Erythroblast (primary cell): ENCODE measurements at places on chromosomes 13 and 19.

GRCh38 chr19:3760871-3761361, 576 bp downstream of the APBA3 start:
- no peak for DNase-seq

- no peak for DNase-seq
These were observed 7.6 kb downstream of the RDH8 start for GRCh38 chr19:10020851-10021250.

- no peak for DNase-seq
These were observed 155.6 kb downstream of the NUFIP1 start for GRCh38 chr13:44833626-44834025.

GRCh38 chr13:80215368-80215767, 125.6 kb downstream of the SPRY2 start:
- no peak for DNase-seq

DNA sequence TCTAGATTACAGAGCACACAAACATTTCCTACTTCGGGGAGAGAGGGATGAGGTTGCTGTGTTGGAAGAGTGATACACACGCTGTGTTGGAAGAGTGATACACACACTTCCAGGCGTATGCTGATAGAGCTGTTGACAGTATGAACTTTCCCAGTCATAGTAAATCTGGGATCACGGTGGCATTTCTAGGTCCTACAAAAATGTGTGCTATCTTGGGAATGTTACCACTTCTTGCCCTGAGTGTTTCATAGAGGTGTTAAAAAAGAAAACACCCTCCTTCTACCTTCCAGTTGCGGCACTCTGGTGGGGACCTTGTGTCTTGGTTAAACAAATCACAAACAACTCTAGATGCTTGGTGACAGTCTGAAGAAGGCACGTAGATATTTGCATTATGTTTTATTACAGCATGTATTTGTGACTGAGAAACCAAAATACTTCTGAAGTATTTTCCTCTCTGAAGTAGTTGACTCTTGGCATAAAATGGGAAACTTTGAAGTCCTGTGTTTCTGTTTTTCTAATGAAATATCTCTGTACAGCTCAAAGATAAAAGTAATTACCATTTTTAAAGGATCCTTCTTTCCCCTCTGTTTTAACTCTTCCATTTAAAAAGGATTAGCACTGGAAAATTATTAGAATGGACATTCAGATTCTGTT, 52.5 kb downstream of the ARHGAP35 start:
- DNase-seq, result no peak

- DNase-seq, result no peak
These were observed 3.4 kb upstream of the FFAR3 start for GRCh38 chr19:35354898-35355297.

GRCh38 chr19:32814624-32815023, 54.9 kb downstream of the SLC7A9 start:
- DNase-seq, result no peak

GRCh38 chr19:3058009-3058820, 4.1 kb downstream of the TLE5 start:
- DNase-seq, result no peak

DNA sequence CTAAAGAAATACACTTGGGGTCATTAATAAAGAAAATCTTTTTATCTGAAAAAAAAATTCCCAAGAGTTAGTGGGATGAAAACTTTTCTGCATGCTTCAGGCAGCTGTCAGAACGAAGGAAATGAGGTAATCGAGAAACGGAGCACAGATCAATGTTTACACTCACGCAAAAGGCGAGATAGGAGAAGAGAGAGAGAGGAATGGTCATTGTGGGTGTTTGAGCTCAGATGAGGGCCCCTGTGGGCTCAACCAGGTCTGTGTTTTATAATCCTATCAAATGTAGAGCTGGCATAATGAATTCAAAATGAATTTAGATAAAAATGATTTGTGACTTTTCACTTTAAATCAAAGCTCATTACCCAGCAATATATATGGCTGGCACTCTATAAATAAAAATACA, 6.3 kb upstream of the RXFP2 start:
- no peak for DNase-seq

- no peak for DNase-seq
These were observed 93.4 kb upstream of the CACNA1A start for GRCh38 chr19:13599681-13600080.

DNA sequence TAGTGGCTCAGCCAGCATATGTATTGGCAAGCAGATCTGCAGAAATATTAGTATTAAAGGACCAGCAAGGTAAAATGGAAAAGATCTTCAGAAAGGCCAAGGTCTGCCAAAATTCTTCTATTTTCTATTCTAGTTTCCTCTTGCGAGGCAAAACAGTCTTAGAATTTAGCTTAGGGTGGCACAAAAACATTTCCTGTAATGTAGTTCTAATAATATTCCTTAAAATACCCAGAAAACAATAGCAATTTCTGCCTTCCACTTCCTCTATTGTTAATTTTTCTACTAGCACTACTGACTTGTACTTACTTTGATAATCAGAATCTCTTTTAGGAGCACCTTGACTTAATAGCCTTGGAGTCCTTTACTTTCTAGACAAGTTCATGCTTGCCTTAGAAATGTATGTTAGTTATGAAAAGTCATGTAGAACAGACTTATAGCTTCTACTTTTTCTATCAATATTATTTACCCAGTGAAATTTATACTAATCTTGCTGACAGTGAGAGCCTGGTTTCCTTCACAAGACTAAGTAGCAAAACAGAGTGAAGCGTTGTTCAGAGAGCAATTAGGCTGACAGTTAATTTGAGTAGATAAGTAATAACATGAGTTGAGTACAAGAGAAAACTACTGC, 23.9 kb upstream of the LPAR6 start:
- no peak for DNase-seq

- DNase-seq, result no peak
These were observed 97.1 kb downstream of the SIPA1L3 start for GRCh38 chr19:38004186-38004520.

GRCh38 chr13:110322126-110322827, 15.2 kb downstream of the COL4A2 start:
- DNase-seq, result no peak

GRCh38 chr19:14542711-14543328, 13.4 kb downstream of the TECR start:
- DNase-seq, result peak; percentile 46

DNA sequence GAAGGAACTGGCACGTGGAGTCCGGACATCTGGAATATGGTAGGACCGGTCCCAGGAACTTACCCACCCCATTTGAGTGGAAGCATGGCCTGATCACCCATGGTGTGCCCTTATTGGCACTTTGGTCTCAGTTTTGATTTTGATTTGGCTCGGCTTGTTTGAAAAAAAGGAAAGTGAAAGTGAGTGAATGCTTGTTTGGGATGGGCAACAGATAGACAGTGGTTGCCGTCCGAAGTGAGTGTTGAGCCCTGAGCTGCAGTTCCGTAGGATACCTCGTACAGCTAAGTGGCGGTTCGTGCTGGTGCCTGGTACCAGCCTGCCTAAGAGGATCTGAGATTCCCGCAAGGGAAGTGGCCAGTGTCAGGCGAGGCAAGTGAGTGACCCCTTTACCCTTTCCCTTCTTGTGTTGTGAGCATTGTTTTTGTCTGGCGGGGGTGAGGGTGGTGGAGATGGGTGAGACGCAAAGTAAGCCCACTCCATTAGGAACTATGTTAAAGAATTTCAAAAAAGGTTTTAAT, 605.8 kb downstream of the UQCRFS1 start:
- DNase-seq, result no peak

DNA sequence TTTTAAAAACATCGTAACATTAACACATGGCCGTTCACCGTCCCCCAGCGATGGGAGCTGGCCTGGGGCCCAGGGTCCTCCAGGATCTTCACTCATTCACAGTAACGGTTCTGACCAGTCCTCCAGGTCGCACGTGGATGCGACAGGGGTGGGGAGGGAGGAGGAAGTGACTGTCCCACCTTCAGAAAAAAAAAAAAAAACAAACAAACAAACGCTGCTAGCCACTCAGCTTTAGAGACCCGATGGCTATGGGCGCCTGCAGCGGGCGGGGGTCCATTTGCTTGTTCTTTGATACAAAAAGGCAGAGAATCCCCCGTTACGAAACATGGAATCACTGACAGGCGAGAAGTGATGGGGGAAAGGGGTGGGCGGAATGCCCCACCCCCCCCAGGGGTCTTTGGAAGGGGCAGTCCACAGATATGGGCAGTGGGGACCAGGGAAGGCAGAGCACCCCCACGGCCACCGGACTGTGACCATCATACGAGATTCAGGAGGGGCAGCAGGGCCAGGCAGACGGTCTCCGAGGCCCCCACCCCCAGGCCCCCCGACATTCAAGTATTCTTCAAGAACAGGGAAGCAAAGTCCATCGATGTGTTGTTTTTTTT, 13.3 kb downstream of the MKNK2 start:
- no peak for DNase-seq

DNA sequence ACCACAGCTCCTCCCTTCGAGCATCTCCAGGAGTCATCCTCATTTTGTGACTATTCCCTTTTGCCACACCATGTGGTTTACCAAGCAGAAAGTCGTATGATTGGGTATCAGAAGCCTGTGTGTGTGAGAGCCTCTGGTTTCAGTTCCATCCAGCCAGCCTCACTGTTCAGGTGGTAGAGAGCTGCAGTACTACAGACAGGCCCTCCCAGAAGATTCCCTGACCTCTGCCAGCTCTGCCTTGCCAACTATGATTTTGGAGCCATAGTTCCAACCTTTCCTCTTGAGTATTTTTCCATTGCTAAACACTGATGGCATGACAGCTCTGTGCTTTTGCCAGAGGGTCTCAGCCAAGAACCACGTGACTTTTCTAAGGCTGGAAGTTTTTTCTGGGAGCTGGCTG, 82.5 kb downstream of the DHRS12 start:
- no peak for DNase-seq
